ENCODE measurements at places on chromosomes 13 and 19.

- DNase-seq = no peak
These were observed 467.2 kb downstream of the ITGBL1 start for GRCh38 chr13:101919541-101920181.

- DNase-seq = no peak
These were observed 57.3 kb downstream of the MBD3L2B start for GRCh38 chr19:6963937-6964336.

DNA sequence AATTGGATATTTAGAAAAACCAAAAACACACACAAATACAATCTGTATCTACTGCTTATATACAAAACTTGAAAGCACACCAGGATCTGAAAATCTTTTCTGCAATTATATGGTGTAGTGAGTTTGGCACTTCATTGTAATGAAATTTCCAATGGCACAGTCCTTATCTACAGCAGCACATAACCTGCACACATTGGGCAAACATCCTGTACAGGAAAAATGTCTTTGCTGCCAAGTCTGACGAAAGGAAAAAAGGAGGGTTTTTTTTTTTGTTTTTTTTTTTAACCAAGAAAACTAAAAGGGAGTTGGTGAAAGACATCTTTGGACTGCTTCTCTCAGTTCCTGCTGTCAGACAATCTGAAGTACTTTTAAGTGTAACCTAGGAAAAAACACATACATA is 107.8 kb downstream of the FOXO1 start:
- no peak for DNase-seq

DNA sequence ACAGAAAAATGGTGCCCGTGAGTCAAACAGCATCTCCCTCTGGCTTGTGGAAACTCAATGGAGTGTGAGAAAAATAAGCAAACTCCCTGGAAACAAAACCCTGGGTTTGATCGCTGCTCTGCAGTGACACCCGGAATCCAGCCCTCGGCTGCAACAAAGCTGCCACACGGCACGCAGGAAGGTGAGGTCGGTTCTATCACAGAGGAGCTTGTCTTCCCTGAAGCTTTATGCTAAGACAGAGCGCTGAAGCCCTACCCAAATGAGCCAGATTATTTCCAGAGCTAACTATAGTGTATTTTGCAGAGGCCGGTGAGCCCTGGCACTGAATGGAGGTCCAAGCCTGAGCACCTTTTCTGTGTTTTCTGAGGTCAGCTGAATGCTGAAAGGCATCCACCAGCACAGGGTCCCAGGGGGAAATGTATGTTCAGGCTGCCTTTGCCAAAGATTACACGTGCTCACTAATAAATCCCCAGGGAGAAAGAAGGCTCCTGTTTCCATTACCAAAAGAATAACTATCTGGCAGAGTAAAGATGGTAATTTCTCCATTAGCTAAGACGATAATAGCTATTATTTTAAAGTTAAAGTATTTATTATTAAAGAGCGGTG is 77.8 kb downstream of the TSHZ3 start:
- DNase-seq = no peak

GRCh38 chr19:42335374-42335936 is 10.0 kb downstream of the MEGF8 start:
- no peak for DNase-seq

DNA sequence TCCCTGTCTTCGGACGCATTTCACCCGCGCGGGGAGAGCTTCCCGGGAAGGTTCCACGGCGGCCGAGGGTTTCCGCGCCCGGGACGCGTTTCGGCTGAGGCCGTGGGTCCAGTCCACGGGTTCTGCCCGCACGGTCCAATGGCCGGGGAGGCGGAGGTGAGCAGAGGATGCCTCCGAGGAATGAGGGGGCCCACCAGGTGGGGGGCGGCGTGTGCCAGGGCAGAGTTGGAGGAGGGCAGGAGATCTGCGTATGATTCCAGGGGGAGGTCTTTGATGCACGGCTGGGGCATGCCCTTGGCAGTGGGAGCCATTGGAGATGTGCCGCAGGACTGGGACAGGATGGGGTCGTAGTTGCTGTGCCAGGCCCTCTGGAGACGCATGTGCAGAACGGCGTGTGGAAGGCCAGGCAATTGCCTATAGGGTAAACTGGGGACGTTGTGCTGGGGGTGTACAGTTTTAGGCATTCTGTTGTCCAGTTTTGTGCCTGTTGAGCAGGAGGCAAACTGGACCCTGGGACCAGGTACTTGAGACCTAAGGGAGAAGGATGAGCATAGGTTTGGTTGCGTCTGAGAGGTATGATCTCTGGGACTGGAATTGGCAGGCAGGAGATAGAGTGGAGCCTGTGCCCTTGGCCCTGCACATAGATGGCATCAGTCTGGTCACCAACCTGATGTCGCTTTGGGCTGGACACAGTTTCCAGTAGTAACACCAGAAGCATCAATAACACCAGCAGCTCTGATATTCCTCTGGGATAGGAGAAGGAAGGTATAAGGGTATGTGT is 751 bp downstream of the ZNF584 start:
- DNase-seq = no peak

GRCh38 chr19:13781547-13781946 is 7.3 kb downstream of the C19orf53 start:
- no peak for DNase-seq

DNA sequence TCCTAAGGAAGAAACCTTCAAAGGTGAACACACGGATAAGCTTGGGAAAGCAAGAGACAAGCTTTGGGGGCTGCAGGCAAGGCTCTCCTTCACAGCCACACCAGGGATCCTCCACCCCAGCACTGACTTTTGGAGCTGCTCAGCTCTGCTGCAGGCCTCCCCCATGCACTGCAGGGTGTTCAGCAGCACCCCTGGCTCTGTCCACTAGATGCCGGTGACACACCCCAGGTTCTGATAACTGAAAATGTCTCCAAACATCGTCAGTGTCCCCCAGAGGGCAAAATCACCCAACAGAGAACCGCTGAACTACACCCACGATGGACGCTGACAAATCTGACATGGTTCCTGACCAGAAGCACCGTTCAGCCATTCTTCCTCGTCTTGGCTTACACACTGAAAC is 90.5 kb downstream of the STK24 start:
- no peak for DNase-seq

GRCh38 chr19:49677231-49677900 is at the start of gene PRMT1:
TSS of gene PRMT1 (plus strand) at chr19:49677271. CDS start at chr19:49677281, 10 bp downstream.
- no peak for DNase-seq

DNA sequence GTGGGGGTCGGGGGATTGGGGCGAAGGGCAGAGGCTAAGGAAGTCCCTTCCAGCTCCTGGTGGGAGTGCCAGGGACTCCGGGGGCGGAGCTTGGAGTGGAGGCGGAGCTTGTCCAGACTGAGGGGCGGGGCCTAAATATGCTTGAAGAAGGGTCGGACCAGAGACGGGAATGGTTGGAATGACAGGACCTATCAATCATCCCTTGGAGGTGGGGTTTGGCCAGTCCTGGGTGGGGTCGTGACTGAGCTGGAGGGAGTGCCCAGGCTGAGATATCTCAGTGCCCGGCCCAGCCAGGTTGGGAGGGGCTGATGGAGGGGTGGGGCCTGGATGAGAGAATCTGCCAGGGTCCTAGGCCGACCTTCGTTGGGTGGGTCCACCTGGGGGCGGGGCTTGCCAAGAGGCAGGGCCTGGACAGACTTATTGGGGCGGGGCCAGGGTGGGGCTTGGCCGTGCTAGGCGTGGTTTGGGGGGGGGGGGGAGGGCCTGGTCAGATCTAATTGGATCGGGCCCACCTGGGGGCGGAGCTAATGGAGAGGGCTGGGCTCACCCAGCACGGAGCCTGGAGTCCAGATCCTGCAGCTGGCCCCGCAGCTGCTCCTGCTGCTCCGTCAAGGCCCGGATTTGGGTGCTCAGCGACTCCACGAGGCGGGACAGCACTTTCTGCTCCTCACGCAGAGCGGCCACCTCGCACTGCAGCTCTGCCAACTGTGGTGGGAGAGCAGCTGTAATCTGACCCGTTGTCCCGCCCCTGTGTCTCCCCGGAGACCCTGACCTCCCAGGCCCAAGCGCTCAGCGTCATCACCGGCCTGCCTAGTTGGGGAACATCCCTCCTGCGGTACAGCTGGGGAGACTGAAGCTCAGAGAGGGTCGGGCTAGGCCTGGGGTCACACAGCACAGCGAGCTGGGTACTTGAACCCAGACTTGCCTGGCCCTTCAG is 2.6 kb upstream of the WIZ start:
- peak; percentile 59 for DNase-seq

GRCh38 chr13:108249150-108249549 is 20.4 kb upstream of the TNFSF13B start:
- no peak for DNase-seq

GRCh38 chr13:41276824-41277223 is 13.4 kb upstream of the MTRF1 start:
- no peak for DNase-seq

DNA sequence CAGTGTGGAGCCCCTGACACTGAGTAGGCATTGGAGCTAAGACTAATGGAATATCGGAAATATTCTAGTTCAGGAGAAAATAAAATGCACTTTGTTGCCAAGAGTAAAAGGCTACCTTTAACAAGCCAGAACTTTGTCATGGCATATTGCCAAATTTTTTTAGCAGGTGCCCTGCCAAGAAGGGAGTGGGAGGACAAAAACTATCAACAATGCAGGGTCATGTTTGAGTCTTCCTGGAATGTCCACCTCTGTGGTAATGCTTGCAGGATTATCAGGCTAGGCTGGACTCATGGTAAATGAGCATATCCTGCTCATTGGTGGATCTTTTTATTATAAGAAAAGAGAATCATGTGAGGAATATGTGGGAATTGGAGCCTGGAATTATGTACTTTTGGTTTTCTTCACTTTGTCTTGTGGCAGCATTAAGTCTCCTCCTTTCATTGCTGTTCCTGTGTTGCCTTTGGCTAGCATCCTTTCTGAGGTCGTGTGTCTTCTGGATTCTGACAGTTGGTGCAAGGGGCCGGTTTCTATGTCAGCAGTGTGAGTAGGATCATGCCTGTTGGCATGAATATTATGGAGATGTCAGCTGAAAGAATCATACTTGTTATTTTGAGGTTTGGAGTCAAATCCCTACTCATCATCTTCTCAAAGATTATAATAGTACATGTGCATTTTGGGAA is 122.9 kb upstream of the SPRY2 start:
- peak; percentile 60 for DNase-seq

- DNase-seq = no peak
These were observed 728.7 kb downstream of the DIAPH3 start for GRCh38 chr13:59435024-59435423.

DNA sequence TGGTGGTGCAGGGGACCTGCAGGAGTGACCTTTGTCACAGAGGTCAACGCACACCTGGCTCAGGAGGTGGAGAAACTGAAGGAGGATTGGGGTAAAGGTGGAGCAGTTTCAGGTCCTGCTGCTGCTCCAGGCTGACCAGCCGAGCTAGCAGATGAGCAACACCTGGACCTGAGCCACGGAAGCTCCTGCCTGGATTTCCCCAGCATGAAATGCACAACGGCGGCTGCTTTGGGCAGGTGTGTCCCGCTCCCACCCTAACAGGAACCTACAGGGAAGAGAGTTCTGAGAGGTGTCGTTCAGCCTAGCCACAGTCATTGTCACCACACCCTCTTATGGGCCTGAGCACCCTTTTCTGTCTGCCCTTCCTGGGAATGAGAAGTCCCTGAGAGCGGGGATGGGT is 15.7 kb upstream of the CD177 start:
- no peak for DNase-seq

DNA sequence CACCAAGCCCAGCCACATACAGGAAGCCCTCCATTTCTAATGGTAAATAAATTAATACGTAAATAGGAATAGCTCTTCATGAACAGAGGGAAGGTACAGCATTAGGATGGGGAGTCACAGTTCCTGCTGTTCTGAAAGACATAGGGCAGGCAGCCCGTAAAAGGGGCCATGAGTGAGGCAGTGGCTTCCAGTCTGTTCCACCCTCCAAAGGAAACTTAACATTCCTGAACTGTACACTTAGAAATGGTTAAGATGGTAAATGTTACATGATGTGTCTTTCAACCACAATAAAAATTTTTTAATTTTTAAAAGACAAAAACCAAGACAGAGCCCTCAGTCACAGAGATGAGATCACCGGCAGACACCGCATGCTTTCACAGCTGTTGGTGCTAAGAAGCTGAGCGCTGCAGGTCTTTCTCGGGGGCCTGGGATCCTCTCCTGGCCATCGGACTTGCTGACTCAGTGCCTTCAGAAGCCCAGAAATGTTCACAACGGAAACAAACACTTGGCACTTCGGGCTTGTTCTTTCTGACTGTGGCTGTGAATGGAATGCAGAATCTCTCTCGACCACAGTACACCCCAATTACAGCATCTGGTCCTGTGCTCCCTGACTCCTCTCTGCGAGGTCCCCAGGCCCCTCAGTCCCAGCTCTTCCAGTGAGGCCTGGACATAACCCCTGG is 36.4 kb downstream of the EPS15L1 start:
- DNase-seq = peak; percentile 76

- no peak for DNase-seq
These were observed 22.2 kb downstream of the ABCC4 start for GRCh38 chr13:95279016-95279415.

GRCh38 chr19:35596366-35596999 is 10.5 kb downstream of the PMIS2 start:
- DNase-seq = no peak

DNA sequence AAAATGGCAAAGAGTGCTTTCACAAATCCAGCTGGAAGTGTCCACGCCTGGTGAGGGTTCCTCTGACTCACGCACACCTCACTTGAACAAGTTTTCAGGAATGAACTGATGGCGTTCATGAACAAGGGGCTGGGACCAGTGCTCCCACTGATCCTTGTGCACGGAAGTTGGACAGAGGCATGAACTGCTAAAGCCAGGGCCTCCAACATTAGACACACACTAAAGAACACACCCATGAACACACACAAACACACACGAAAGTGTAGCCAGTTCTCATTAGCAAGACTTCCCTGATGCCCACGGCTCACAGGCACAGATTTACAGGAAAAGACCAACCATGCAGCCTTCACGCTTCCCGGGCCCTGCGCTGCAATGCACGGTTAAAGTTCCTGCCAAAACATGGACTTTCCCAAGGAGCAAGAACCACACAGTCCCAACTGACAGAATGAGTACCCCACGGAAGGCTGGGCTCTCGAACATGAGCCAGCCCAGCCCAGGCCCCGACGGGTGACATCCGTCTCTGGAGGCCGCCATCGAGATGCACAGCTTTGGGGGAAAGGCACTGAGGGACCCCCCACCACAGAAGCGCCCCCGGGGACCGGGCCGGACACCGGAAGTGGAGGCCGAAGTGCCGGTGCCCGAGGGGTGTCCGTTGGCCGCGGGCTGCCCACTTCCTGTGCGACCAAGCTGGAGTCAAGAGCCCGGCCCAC is 808 bp downstream of the DNMT1 start:
- no peak for DNase-seq

GRCh38 chr13:111485491-111486250 is 165.2 kb downstream of the TEX29 start:
- no peak for DNase-seq

DNA sequence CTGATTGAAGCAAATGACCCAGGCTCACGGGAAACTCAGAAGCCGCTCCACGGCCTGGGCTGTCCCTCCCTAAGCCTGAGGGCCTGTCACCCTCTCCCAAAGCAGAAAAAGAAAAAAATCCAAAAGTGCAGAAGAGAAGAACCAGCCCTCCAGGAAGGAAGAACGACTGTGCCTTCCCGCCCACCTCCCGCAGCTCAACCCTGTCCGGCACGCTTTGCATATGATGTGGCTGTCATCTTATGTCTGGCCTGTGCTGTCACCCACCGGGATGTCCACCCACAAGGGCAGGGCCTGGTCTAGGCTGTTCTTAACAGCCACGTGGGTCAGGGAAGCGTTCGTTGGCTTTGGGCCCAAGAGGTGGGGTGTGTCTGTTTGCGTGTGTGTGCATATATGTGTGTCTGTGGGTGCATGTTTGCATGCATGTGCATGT is 13.7 kb downstream of the ZBTB7A start:
- DNase-seq = no peak
